T-helper 17 cell (primary cell): ENCODE measurements at places on chromosomes 3 and 15.
A peak's percentile ranks its signal among the peaks of the same experiment; 100 is the strongest.

GRCh38 chr3:52507359-52507758 is 12.2 kb downstream of the STAB1 start:
- H3K27ac ChIP-seq: no peak overlapping the region
- H3K36me3 ChIP-seq: no peaks in the 10 kb centered on the region
- H3K27me3 ChIP-seq: no peaks in the 10 kb centered on the region
- no peak for DNase-seq
- no peak overlapping the region for H3K4me3 ChIP-seq

DNA sequence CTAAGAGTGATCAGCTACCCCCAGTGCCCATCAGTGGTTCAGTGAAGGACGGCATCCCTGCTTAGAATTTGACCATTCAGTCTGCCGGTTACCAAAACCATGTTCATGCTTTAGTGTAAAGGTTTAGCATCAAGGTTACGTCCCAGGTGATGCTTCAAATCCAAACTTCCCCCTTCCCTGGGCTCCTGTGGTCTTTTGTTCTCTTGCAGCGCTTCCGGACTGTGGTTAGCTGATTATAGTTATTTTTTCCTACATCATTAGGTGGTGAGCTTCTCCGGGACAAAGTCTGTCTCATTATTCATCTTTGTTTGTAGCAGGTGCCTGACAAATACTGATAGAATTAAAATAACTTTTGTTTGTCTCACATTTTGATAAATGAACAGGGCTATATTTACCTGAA is 28.3 kb upstream of the MYZAP start:
- no peak for DNase-seq
- H3K27me3 ChIP-seq: peaks cover 33% of the 10 kb centered on the region
- peak overlapping the region; percentile 77 for H3K27ac ChIP-seq
- peaks cover 2% of the 10 kb centered on the region for H3K36me3 ChIP-seq

- peaks cover 2% of the 10 kb centered on the region for H3K4me1 ChIP-seq
- H3K27ac ChIP-seq: no peak overlapping the region
- H3K27me3 ChIP-seq: peaks cover 64% of the 10 kb centered on the region
- no peak overlapping the region for H3K4me3 ChIP-seq
- no peak for DNase-seq
These were observed 23.9 kb upstream of the GRIP2 start for GRCh38 chr3:14563946-14564539.

- DNase-seq: no peak
- no peaks in the 10 kb centered on the region for H3K27me3 ChIP-seq
- no peak overlapping the region for H3K27ac ChIP-seq
- no peaks in the 10 kb centered on the region for H3K4me1 ChIP-seq
These were observed 41.6 kb upstream of the GALNT15 start for GRCh38 chr3:16132928-16133327.

DNA sequence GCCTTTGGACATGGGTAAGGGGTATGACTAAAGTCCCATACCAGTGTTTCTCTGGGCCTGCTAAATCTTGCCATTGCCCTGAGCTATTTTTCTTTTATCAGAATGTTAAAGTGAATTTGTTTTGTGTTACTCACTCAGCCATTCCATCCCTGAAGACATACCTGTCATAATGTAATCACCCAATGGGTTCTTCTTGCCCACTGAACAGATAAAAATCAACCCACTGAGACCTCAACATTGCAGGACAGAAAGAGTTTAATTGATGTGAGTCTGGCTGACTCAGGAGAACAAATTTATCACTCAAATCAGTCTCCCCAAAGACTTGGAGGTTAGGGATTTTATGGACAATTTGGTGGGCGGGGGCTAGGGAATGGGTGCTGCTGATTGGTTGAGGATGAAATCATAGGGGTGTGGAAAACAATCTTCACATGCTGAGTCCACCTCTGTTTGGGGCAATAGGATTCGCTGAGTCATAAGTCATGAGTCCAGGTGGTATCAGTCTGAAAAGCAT is 47.4 kb downstream of the ILDR1 start:
- no peaks in the 10 kb centered on the region for H3K4me1 ChIP-seq
- DNase-seq: no peak
- no peak overlapping the region for H3K4me3 ChIP-seq
- no peak overlapping the region for H3K27ac ChIP-seq
- H3K36me3 ChIP-seq: peaks cover 2% of the 10 kb centered on the region

DNA sequence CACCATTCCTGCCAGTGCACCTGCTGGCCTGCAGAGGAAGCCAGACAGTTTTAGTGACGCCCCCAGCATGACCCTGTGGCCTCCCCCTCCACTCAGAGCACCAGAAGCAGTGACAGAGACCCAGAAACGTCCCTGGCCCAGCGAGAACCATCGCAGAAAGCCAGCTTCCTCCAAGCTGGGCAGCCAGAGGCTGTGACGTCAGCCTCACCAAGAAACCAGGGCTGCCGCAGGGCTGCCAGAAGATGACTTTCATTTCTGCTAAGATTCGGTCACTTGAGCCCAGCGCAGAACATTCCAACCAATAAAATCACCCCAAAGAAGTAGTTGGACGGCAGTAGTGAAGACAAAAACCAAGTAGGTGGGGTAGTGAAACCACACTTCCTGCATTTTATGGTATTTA is 29.6 kb upstream of the RPL32 start:
- H3K4me3 ChIP-seq: peak overlapping the region; percentile 36
- H3K36me3 ChIP-seq: no peaks in the 10 kb centered on the region
- no peak overlapping the region for H3K27ac ChIP-seq
- H3K4me1 ChIP-seq: peaks cover 18% of the 10 kb centered on the region
- no peak for DNase-seq

DNA sequence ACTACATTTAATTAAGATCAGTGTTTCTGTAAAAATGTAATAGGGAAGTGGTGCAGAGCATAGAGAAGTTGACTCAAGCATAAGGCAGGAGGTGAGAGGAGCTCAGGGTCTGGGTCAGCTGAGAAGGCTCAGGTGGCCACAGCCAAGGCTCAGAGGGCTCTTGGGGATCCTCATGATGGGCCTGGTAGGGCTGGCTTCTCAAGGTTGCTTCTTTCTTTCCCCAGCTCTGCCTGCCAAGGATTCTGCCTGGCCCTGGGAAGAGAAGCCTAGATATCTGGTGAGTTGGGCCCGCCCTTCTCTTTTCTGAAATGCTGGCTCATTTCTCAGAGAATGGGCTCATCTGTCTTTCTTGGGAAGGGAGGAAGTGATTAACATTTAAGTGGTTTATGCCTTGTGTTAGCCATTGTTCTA is 6.5 kb downstream of the ZNF589 start:
- DNase-seq: no peak
- H3K36me3 ChIP-seq: peaks cover 2% of the 10 kb centered on the region
- no peak overlapping the region for H3K27ac ChIP-seq
- H3K4me3 ChIP-seq: no peak overlapping the region

GRCh38 chr15:68201153-68201878 is 3.8 kb downstream of the CALML4 start:
- H3K36me3 ChIP-seq: no peaks in the 10 kb centered on the region
- peak overlapping the region; percentile 56 for H3K27ac ChIP-seq
- peaks cover 2% of the 10 kb centered on the region for H3K4me1 ChIP-seq
- DNase-seq: no peak
- no peaks in the 10 kb centered on the region for H3K27me3 ChIP-seq

DNA sequence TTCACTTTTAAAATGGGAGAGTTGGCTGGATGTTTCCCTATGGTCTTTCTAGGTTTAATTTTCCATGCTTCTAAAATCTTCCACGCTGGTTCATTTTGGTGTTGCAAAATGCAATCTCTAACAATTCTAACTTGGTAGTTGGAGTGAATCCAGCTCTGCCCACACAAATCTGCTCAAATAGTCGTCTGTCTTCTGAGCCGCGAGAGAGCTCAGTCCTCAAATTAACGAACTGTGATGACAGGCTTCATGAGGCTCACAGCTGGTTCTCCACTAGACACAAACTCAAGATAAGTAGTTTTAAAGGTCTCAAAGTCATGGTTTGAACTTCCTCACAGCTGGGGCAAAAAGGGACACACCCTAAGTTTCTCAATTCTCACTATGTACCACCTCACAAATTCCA is 178.6 kb upstream of the LYSMD4 start:
- no peak overlapping the region for H3K27ac ChIP-seq
- no peak for DNase-seq
- H3K36me3 ChIP-seq: peaks cover 2% of the 10 kb centered on the region
- H3K27me3 ChIP-seq: no peaks in the 10 kb centered on the region

DNA sequence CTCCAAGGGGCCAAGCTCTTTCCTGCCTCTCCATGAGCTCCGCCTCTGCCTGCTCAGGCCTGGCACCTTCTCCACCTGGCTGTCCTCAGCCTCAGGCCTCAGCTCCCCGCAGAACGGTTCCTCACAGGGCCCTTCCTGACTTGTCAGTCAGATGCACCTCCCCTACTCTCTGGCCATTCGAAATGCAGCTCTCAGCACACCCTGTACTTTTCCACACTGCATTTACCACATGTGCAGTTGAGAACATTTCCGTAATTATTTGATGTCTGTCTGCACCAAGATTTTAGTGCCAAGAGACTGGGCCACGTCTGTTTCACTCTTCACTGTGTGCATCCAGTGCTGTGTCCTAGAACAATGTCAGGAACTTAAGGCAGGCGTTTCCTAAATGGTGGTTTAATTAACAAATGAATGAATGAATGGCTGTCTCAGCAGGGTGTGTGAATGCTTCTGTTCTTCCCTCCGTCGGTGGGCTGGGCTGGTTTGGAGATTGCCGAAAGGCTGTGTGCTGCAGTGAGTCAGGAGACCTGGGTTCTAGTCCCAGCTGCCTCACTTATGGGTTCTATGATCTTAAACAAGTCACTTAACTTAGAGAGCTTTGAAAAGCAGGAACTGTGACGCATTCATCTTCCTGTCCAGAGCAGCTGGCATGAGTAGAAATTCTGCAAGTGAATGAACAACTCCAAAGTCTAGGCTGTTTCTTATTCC is 5.4 kb downstream of the MUC4 start:
- H3K27ac ChIP-seq: no peak overlapping the region
- peak overlapping the region; percentile 22 for H3K4me3 ChIP-seq
- peaks cover 15% of the 10 kb centered on the region for H3K27me3 ChIP-seq
- DNase-seq: no peak
- peaks cover 48% of the 10 kb centered on the region for H3K4me1 ChIP-seq
- peaks cover 3% of the 10 kb centered on the region for H3K36me3 ChIP-seq

DNA sequence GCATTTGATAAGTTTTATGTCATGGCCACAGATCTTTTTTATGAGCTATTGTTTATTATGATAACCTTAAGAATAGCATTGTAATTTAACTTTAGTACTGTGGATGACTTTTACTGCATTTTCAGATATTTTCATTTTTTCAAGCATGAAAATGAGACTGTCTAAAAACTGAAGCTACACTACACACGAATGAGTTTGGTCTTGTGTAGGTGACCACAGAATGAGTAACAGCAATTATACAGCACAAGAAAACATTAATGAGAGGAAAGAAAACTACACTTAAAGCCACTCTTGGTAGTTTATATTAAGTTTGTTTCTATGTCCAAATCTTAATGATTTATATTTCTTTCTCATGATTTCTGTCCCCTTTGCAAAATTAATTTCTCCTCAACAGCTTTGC is 809.2 kb downstream of the NAALADL2 start:
- H3K27ac ChIP-seq: no peak overlapping the region
- no peaks in the 10 kb centered on the region for H3K4me1 ChIP-seq
- H3K36me3 ChIP-seq: no peaks in the 10 kb centered on the region

DNA sequence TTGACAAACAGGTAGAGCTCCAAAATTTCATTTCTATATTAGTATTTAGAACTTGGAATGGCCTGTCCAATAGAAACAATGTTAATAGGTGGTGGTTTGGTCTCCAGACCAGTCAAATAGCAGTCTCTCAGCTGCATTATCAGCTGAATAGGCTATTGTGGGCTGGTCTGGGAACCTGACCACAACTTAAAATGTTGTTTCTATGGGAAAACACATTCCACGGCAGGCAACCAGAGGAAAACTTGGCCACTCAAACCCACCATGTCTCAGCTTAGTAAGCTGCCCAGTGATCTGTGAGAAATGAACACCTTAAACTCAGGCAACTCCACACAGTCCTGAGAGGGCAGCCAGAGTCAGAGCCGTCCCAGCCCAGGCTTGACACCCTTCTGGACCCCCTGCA is 20.4 kb downstream of the FBN1 start:
- peaks cover 22% of the 10 kb centered on the region for H3K27me3 ChIP-seq
- no peak overlapping the region for H3K27ac ChIP-seq
- no peak overlapping the region for H3K4me3 ChIP-seq
- H3K36me3 ChIP-seq: no peaks in the 10 kb centered on the region
- no peak for DNase-seq

GRCh38 chr15:47570451-47570850 is 146.9 kb upstream of the SEMA6D start:
- no peaks in the 10 kb centered on the region for H3K4me1 ChIP-seq
- no peaks in the 10 kb centered on the region for H3K27me3 ChIP-seq
- DNase-seq: no peak
- no peak overlapping the region for H3K4me3 ChIP-seq
- no peaks in the 10 kb centered on the region for H3K36me3 ChIP-seq

DNA sequence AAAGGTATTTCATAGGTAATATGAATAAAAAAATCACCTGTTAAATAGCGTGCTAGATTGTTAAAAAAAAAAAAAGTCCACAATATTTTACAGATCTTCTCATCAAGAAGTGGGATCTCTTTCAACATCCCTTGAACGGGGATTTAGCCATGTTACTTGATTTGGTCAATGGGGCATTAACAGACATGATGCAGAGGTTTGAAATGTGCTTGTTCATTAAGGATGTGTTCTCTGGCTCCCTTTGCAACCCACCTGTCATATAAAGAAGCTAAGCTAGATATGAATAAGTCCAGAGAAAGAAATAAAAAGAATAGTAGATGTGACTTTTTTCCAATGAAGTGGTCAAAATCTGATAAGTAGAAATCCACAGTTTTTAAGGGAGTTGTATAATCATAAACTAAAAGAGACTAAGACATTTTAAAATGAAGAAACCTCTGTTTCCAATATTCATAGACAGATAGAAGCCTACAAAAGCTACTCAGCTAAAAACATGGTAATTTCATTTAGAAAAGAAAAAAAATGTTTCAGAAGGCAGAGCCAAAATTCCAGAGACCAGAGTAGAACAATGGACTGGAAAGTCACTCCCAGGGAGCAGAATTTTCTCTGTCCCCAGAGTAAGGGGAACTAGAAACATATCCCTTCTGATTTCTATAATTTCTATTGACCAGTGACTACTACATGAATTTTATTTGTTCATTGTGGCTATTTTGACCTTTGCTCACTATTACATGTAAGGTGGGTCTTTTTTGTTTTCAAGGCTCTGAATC is 79.2 kb downstream of the PLSCR2 start:
- H3K4me1 ChIP-seq: no peaks in the 10 kb centered on the region
- H3K4me3 ChIP-seq: no peak overlapping the region
- H3K27ac ChIP-seq: no peak overlapping the region
- H3K36me3 ChIP-seq: no peaks in the 10 kb centered on the region

DNA sequence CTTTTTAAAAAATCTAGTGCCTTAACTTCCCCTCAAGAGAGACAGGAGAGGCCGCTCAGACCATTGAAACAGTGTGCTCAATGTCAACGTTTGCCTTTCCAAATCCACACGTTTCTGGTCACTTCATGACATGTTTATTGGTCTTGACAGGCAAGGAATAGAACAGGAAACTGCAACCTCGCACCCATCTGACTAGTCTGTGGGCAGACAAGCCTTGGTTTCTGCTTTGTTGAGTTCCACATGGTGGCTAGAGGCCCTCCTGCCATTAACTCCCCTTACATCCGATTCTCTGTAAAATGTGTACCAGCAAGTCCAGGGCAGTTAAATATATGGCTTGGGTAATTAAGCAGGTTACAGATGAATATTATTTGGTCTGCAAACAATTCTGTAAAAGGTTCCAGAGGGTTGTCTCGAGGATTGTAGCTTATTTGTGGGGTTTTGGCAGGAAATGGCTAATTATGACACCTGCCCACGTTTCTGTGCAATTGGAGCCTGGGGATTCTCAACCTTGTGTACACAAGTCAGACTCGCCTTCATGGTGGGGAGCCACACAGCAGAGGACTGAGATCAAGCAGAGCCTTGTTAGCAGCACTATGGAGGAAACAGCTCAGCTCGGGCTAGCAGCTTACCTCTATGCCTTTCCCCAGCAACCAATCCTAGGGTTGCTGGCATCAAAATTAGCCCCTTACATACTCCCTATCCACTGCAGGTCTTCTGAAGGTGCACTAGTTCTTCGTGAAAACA is 317.5 kb upstream of the IGF1R start:
- H3K4me3 ChIP-seq: no peak overlapping the region
- H3K27ac ChIP-seq: no peak overlapping the region
- peaks cover 3% of the 10 kb centered on the region for H3K36me3 ChIP-seq
